ENCODE measurements at places on chromosomes 3 and 15.

DNA sequence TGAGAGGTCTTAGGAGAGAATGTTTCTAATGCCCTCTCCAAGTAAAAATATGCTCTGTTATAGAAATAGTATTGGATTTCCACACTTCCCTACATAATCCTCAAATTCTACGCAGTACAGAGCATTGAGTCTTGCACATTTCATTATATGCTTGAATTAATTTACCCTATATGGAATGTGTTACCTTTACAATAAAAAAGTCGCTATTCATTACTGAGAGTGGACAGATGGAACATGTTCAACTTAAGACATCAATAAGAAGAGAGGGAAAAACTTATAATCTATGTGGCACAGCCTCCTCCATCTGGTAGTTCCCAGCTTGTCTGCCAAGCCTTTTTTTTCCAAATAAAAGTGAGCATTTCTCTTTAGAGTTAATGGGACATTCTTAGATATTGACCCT is 417.9 kb downstream of the MECOM start:
- no peak for DNase-seq

DNA sequence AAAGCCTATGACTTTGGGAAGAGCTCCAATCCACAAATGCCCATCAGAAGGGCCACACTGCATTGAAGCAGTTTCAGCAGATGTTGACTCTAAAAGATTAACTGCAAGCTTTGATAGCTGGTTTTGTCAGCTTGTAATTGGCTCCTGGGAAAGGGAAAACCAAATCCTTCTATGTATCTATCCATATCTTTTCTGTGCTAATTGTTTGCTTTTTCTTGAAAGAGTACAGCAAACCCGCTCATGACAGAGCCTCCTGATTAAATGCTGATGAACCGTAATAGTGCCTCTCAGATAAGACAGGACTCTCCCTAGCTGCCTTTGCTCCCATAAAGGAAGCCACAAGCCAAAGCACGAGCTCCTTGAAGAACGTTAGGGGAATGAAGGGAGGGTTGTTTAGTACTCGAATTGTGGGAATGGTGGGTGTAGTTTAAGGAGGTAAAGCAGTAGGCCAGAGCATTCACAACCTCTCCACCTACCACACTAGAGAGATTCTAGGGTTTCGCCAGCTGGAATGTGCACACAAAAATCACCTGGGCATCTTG is 33.6 kb upstream of the LRIG1 start:
- no peak for DNase-seq

GRCh38 chr3:59843821-59844220 is 794.0 kb upstream of the CFAP20DC start:
- no peak for DNase-seq

DNA sequence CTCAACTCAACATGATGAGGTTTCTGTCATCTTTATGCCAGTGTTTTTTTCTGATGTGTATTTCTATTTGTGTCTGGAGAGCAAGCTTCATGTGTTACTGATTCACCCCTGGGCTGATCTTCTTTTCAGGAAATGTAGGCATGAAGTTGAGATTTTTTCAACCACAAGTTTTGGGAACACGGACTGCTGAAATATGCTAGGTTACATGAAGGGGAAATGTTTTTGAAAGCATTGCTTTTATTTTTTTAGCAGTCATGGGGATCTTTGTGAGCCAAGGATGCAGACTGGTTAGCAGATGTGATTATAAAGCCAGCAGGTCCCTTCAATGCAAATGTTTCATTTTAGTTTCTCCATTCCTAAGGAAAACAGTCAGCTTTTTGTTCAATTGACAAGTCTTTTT is 219.3 kb upstream of the COL8A1 start:
- DNase-seq: no peak

DNA sequence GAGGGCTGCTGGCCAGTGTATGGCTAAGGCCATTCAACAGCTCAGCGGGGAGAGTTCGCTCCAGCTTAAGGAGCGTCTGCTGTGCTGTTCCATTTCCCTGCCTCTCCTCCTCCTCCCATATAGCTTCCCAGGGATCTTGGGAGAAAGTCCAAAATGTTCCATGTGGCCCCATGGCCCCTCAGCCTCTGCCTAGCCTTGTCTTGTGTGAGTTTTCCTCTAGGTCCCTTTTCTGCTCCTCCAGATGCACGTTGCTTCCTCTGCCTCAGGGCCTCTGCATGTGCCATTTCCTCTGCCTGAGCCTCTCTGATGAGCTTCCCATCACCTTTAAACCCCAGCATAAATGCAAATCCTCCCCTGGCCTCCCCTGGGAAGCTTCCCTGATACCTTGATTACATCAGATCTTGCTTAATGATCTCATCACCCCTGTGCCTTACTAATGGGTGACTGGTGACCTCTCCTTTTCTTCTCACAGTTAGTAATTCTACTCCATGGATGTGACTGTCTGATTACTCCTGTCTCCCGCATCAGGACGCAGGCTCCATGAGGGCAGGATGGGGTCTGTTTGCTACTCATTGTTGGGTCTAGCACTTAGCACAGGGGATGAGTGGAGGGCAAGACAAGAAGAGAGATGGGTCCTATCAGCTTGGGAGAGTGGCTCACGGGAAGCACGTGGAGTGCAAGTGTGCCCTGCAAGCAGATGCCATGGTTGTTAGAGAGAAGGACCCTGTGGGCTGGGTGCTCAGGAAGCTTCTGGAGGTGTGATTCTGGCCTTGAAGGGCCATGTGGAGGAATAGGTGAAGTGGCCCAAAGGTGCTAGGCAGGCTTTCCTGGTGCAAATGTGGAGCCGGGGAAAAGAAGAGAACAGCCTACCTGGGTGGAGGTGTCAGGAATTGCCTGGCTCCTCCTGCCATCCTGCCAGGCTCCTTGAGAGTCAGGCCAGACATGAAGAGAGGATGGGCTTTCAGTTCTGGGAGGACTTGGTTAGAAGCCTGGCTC is 23.8 kb downstream of the ITGA11 start:
- no peak for DNase-seq

- no peak for DNase-seq
Measured at GRCh38 chr15:67827562-67828277, 2.4 kb downstream of the SKOR1 start.

GRCh38 chr3:71299160-71299559 is 284.4 kb downstream of the FOXP1 start:
- DNase-seq: no peak

All from T-helper 2 cell (primary cell).